ENCODE measurements at places on chromosomes 12 and 14.

DNA sequence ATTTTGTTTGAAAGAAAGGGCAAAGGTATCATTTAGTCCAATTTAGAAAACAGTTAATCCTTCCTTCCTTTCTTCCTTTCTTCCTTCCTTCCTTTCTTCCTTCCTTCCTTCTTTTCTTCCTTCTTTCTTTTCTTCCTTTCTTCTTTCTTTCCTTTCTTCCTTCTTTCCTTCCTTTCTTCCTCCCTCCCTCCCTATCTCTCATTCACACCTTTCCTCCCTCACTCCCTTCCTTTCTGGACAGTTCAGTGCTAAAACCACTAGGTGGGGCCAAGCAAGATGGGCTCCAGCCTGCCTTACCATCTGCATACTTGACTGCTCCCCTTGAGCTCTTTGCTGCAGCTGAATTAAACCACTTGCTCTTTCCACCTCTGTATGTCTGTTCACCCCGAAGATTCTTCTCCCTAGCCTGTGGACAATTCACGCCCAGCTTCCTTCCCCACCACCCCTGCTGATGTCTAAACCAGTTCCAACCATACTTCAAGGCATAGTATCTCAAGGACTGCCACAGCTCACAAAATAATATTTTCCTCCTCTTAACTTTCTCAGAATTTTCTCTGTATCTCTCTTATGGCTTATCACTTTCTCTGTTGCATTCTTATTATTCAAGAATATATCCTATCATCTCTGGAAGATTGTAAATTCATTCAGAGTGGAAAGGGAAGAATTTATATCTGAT is 78.0 kb downstream of the DBX2 start:
- no peak for DNase-seq

GRCh38 chr14:83164016-83164415 is 1630.4 kb upstream of the SEL1L start:
- DNase-seq, result no peak

DNA sequence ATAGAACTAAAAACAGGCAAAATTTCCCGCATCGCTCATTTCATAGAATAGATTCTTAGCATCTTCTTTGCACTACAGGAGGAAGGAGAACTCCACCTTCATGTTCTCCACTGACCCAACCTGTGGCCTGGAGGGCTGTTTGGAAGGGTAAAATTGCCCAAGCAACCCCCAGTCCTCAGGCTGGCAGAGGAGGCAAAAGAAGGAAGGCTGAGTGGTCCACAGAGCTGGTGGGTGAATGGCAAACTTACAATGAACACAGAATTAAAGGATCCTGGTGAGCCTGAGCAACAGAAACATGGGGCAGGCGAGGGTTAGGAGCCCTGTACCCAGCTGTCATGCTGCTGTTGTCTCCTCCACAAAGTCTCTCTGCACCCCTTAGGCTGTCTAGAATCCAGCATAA is 25.1 kb downstream of the SENP1 start:
- DNase-seq, result no peak

DNA sequence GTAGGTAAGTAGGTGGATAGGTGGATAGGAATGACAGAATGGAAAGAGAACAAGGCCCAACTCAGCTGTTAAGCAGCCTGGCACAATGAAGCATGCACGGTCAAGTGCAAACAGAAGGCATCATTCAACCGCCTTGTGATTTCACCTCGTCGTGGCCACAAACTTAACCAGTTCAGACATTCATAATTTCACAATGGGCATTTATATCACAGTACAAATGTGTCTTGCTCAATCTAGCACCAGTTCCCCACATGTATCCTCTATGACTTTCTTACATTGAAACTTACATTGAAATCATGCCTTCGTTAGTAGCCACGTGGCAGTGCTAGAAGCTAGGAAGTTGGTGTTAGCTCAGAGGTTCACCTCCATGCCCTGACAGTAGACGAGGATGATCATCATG is 207.5 kb downstream of the ETV6 start:
- DNase-seq, result no peak

DNA sequence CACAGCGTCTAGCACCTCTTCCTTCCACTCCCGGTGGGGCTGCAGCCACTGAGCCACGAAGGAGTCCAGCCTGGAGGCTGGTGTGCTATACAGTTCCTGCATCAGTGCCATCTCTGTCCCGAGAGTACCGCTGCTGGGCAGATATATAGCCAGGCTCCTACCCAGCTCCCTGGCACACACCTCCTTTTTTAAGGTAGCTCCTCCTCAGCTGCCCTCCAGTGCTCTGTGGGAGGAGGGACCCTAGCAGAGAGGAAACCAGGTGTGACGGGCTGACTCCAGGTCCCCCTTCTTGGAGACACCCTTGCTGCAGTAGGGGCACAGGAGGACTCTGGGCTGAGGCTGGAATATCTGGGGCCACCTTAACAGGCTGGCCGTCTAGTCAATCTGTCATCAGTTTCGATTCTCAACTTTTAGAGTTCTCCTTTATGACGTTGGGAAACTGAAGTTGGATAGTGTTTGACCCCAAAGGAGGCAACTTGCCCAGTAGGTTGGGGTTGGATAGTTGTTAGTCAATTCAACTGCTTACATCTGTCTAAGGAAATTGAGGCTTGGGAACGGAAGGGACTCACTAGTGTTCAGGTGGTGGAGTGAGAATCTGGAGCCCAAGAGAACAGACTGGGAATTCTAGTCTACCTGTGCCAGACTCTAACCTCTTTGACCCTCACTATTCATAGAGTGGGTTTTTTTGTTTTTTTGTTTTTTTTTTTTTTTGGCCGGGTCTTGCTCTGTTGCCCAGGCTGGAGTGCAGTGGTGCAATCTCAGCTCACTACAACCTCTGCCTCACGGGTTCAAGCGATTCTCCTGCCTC is at the start of gene OASL:
Gene OASL, minus strand, starts transcription at position 386 of the 808 bp plus-strand sequence. Its CDS starts 275 bp downstream, at position 111.
- no peak for DNase-seq

DNA sequence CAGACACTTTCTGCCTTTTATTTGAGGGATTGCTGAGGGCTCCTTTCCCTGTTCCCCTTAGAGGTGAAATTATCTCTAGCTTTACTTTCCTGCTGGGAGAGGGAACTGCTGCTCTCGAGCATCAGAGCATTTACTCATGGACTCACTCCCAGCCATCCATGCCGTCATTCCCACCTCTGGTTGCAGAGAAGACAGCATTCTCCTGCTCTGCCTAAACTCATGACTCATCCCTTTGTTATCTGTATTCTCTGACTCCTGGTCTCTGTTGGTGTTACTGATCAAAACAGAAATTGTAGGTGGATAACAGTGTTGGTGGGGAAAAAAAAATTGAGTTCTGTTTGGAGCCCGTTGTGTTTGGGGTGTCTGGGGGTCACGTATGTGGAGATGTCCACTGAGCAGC is 159.3 kb downstream of the TTC8 start:
- no peak for DNase-seq

Measured in thymus (tissue), 14 donors.